Skin of body (tissue), 3 donors: ENCODE measurements at places on chromosomes 2 and 18.

DNA sequence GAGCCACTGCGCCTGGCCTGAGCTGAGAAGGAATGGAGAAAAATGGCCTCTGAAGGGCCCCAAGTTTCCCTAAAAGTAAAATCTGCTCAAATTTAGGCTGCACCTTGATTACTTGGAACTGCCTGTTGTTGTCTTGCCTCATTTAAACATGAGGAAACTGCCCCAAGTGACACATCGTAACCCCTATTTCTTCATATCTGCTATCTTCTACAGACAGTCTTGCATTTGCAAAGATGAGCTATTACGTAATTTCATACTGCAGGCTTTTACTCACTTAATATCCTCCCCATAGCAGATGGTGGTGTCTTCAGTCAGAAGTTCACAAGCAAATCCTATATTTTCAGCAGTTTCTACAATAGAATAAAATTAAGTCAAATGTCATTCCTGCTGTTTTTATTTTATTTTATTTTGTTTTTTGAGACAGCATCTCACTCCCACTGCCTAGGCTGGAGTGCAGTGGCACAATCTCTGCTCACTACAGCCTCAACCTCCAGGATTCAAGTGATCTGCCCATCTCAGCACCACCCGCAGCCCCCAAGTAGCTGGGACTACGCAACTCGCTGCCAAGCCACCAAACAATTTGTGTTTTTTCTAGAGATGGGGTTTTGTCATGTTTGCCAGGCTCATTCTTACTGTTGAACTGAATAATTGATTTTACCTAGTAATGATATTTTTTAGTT is 45.3 kb upstream of the NARS1 start:
- DNase-seq: peak; percentile 6

GRCh38 chr18:36073676-36074075 is 6.3 kb upstream of the RPRD1A start:
- no peak for DNase-seq

DNA sequence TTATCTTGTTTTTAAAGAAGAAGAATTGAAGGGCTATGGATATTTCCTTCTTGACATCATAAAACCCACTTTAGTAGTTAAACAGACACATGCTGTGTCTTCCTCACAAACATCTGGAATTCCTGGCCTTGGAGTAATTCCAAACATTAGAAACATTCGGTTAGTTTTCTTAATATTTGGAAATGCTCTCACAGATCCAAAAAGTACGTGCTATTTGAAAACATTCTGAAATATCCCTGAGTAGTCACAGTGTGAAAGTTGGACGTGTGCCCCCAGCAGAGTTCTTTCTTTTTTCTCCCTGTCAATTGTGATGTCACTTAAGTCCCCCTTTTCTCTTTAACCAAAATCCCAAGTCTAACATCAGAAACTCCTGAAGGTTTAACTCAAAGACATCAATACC is 91.3 kb downstream of the ANTXR1 start:
- DNase-seq: peak; percentile 86

- DNase-seq: no peak
Measured at GRCh38 chr2:121483846-121484245, 46.8 kb upstream of the RNU4ATAC start.

DNA sequence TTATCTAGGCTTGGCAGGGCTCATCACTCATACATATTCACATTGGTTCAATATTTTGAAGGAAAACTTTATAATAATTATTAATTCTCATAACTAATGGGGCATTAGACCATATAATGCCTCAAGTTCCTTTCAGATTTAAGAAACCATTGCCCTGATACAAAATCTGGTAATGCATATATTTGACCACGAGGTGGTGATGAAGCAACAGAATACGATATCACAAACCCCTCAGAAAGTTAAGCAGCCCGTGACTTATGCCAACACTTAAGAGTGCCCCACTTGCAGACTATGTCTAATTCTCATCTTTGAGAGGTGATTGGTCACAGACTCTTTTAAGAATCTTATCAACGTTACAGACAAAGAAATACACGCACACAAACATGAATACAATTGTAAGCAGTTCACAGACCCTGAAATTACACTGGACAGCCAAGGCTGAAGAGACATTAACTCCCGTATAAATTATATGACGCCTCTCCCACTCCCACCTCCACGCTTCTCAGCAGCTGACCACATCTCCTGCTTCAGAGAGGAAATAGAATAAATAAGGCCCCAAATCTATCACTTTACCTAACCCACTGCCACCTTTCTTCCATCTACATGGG is 20.7 kb upstream of the DNAH6 start:
- DNase-seq: peak; percentile 16

DNA sequence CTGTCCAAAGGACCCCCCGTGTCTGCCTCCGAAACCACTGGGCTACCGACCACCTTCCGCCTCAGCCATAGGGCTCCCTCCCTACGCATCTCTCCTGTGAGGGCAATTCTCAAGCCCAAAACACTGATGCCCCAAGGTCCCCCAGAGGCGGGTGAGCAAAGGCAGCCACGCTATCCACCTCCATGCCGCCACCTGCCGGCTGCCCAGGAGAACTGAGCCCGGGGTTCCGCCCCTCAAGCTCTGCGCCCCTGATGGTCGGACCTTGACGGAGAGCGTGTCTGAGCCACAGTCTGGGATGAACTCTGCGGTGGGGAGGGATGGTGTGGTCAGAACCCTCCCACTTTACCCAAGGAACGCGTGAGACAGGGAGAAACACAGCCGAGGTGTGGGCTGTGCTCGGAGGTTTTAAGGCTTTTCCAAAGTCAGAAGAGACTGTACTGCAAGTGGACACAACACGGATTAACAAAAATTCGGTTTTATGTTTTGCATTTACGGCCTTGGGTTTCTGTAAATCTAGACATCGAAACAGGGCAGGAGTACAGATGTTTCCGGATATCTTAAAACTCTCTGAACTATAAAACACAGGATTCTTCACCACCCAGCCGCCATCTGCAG is 114.1 kb downstream of the ZNF516 start:
- DNase-seq: no peak

DNA sequence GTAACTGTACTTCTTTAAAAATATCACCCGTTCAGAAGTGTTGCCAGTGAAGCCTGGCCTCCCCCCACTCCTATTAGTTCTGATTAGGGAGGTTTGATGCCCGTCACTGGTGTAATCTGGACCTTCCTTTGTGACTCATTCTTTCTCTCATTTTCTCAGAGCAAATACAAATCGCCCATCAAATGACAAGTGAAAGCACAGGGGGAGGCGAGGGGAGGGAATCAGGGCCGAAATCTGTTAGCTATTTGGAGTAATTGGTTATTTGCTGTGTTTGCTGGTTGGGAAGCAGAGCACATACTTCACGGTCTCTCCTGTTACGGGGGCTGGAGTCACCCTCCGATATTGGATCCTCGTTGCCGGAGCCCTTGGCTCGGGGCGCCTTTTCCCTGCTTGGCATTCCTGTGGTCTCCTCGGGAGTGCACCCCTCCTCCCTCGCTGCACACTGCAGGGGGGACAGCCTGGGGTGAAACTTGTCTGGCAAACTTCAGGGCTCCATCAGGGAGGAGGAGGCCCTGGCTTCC is 178.1 kb downstream of the DYSF start:
- peak; percentile 56 for DNase-seq

GRCh38 chr2:105308382-105309146 is 21.0 kb downstream of the TGFBRAP1 start:
- no peak for DNase-seq

- DNase-seq: no peak
Measured at GRCh38 chr2:233350708-233351107, 3.6 kb upstream of the DGKD start.

DNA sequence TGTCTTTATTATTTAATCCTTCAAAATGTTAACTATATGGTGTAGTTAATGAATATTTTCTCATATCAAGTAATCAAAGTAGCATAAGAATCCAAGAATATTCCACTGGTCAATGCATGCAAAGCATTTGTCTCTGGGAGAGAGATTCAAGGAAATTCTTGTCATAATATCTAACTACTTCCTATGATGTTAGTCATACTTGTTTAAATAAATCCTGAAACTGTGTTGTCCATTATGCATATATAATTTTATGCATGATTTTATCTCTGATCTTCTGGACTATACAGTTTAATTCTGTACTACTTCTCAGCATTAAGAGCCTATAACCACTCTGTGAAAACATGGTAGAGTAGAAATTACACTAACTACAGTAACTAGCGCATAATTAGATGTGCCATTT is 388.3 kb downstream of the NR4A2 start:
- DNase-seq: no peak

GRCh38 chr2:105405291-105405690 is 6.4 kb upstream of the FHL2 start:
- no peak for DNase-seq

DNA sequence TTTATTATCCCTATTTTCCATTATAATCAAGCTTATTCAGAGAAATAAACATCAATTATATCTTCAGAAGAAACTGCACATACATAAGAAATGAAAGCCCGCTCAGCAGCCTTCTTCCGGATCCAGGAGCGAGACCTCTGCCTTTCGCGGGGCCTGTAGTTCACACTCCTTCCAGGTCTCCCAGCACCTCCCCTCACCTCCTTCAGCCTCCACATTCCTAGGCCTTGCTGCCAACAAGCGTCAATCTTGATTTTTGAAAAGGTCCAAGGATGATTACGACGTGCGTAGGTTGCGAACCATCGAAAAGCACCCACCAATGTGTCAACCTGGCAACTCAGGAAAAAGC is 355 bp upstream of the KIDINS220 start:
- no peak for DNase-seq

DNA sequence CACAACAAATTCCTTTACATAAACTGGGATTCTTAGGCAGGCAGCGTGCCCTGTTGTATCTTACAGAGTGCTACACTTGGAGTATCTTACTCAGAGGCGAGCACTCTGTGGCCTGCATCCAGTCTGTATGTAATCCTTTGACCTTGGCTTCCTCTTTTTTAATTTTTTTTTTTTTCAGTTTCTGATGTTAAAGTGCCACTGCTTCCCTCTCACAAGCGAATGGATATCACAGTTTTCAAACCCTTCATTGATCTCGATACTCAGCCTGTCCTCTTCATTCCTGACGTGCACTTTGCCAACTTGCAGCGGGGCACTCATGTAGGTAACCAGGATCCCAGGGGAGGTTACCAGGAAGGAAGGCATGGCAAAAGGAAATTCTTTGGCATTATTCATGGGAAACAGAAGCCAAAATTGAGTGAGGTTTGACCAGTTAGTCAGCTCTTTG is 40.4 kb downstream of the GRHL1 start:
- no peak for DNase-seq

DNA sequence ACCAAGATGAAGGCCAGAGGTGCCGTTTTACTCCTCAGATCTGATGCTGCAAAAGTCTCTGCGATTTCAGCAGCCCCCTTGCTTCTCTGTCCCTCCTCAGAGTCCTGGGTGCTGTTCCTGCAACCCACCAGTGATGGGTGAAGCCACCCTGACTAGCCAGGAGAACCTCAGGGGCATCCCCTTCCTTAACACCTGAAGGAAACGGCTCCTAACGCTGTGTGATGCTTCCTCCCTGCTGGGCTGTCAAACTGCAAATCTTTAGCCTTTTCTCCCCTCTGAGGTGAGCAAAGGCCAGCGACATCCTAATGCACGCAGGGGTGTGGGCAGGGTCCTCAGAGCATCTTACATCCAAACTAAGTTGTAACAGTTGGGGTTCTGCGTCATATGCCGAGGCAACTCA is 24.8 kb downstream of the CHST10 start:
- no peak for DNase-seq

DNA sequence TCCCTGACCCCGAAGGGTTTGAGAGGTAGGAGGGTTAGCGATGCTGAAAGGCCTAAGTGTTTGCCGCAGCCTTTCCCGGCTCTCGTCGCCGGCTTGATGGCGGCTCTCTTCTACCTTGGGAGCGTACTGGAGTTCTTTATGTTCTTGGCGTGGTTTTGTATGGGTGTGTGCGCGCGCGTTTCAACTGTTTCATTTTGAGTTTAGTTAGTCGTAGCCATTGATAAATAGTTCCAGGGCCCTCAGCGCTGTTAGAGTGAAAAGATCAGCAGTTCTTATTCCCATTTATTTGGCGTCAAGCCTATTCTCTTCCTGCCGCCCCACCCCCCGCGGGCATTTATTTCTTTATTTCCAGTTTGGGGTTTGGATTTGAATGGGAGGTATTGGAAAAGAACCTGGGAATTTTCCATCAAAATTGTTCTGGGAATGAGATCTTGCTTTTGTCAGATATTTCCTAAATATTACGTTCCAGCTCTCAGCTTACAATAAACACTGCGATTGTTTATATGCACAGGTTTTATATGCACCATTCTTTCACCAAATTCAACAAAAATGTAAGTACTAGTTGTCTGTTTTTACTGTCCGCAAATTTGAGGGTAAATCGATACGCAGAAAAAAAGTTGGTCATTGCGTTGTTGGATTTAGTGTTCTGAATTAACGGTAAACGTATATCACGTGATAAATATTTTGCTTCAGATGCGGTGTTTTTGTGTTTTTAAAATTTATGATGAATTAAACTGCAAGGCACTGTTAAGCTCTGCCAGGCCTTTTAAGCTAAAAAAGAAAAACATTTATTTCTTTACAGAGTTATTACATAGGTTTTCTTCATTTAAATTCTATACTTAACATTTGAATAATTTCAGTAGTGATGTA is 954 bp downstream of the CCNT2 start:
- peak; percentile 33 for DNase-seq

- DNase-seq: no peak
Measured at GRCh38 chr2:219252084-219252483, 959 bp upstream of the TUBA4B start.

- DNase-seq: no peak
Measured at GRCh38 chr18:35284841-35285240, 5.2 kb downstream of the ZSCAN30 start.

GRCh38 chr2:37987098-37987775 is 62.1 kb downstream of the RMDN2 start:
- DNase-seq: no peak

DNA sequence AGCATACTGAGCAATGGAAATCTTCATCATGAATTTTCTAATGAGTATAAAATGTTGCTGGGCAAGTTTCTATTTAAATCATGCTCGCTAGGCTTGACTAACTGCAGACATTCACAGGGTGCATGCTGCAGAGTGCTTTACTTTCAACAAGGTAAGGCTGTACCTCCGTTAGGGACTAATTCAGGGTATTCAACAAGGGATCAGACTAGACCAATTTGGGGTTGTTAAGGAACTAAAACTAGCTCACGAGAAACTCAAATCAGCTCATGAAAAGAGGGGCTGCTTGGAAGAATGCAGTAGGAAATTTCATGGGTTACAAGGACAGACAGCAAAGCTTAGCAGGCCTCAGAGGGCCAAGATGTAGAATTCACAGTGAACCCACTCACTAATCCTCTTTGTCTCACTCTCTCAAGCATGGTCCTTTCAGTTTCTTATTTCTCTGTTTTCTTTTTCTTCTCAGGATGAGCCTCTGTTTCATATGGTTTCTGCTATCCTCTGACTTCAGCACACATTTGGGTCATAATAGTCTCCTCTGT is 2.2 kb downstream of the MYO3B start:
- no peak for DNase-seq

DNA sequence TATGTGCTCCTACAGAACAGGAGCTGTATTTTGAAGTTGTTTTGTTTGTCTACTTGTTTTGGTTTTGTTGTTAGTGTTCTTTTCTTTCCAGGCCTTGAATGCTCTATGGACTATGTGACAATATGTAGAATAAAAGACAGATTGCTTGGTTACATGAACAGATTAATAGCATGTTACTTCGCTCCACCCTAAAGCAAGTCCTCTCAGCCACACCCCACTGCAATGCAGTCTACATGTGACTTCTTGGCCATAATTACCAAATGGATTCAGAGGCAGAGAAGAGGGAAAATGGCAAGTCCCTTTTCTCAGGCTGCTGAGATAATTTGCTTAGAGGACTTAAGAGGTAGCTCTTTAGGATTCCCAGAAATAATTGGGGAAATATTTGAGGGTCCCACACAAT is 123.2 kb upstream of the CYP1B1 start:
- DNase-seq: no peak

- DNase-seq: no peak
Measured at GRCh38 chr18:9586814-9587213, 27.5 kb downstream of the PPP4R1 start.
